ENCODE measurements at places on chromosomes 1 and 21.

DNA sequence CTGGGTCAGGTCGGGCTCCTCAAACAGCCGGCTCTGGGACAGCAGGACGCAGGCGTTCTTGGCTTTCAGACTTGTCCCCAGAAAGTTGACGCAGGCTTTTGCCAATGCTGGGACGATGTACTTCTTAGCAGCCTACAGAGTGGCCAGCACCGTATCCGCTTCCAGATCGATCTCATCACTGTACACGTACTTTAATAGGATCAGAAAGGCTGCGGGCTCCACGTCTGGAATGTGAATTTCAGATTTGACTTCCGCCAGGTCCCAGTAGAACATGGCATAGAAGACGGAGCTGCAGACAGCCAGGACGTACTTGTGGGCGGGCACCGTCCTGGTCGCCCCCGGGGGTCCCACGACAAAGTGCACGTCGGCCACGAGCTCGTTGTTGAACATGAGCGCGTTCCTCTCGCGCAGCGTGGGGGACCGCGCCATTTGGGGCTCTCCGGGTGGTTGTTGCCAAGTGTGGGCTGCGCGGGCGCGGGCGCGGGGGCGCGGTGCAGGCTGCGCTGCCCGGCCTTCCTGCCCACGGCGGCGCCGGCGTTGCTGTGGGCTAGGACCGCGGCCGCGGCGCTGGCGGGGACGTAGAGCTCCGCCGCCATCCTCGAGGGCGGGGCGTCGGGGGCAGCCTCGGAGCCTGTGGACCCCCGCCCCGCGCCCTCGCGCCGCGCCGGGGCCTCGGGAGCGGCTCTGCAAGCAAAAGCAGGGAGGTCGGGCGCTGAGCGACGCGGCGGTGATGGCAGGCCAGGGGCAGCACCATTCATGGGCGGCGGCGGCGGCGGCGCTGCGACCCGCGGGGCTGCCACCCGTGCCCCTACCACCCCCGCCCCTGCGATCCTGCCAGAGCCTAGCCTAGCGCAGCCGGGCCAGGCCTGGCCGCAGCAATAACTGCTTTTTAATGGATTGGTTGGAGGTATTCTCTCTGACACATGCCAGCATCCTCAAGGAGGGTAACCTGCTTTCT lies 10.6 kb downstream of the CNR2 start:
- DNase-seq = no peak

DNA sequence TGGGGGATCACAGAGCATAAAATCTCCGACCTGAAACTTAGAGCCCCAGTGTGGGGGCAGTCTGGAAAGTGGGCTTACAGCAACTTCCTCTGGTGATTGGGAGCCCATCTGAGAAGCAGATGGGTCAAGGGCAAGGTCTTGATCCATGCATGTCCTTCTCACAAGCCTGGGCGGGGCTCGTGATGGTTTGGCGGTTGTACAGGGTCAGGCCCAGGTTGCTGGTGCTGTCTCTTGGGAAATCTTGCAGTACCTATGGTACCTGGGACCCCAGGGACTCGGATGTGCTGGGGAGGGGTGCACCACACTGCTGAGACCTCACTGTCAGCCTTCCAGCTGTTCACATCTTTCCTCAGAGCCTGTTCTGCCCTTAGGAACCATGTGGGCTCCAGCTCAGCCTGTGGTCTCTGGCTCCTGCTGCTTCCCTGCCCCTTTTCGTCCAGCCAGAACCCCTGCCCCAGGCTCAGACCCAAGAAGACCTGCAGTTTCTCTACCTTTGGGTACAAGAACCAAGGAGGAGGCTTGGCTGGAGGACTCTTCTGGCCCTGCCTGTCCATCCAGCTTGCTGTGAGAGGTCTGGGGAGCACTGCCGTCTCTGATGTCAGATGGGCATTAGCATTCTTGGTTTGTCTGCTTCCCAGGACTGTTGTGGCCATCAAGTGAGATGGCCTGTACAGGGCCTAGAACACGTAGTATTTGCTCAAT lies 24.5 kb downstream of the WNT4 start:
- DNase-seq = no peak

DNA sequence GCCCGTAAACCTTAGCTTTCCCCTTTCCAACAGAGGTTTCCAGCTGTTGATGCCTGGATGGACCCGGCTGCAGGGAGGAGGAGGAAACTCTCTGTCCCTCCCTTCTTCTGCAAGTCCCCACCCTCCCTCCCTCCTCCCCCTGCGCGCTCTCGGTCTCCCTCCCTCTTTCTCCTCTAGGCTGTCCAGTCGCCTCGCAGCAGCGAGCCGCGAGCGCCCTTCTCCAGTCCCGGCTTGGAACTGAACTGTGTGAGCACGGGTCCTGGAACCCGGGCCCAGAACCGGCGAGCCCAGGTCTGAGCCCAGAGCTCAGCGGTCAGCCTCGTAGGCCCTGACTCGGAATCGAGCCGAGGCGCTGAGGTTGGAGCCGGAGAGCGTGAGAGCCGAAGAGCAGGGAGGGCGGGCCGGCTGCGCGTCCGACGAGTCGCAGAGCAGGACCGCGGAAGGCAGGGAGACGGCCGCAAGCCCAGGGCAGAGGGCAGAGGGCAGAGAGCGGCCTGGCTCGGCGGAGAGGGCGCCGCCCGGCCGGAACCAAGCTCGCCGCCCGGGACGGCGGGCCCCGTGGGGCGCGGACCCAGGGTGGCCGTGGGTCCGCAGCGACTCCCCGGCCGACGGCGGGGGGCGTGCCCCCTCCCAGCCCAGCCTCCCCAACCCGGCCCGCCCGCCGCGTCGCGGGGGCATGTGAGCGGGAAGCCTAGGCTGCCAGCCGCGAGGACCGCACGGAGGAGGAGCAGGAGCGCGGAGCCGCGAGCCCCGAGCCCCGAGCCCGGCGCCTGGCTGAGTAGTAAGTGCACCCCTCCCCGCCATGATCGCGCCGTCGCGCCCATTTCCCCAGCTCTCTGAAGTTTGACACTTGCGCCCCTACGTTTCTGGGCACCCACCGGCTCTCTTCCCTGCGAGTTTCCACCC lies at the start of gene SOX13:
Gene SOX13 (plus strand): TSS at position 185 of the 906 bp plus-strand sequence. CDS start 39,801 bp downstream, outside the sequence.
- no peak for DNase-seq

- DNase-seq = no peak
These were observed 418.7 kb upstream of the VAMP3 start for GRCh38 chr1:7352364-7352763.

- DNase-seq = peak; percentile 49
These were observed 30.0 kb downstream of the ARHGEF10L start for GRCh38 chr1:17569200-17570139.

- DNase-seq = no peak
These were observed 169.4 kb downstream of the KCNJ6 start for GRCh38 chr21:37746849-37747248.

GRCh38 chr1:207755846-207756693 lies 4.2 kb downstream of the CD46 start:
- DNase-seq = no peak

DNA sequence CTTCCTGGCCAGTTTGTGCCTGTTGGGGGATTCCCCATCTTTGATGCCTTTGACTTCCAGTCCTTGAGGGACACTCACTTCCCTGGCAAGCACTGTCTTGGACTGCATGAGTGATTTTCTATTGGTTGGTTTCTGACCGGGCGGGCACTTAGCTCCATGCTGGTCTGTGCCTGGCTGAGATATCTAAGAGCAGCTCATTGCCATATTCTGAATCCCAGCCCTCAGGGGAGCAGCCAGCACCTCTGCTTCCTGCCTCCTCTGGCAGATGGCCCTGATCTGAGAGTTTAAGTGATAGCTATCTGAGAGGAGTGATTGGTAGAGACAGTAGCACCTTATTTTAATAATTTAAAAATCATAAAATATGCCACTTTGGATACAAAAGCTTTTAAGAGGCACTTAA lies 52.5 kb downstream of the DISC1 start:
- peak; percentile 58 for DNase-seq

GRCh38 chr1:91761295-91761721 lies 124.6 kb downstream of the TGFBR3 start:
- DNase-seq = no peak

DNA sequence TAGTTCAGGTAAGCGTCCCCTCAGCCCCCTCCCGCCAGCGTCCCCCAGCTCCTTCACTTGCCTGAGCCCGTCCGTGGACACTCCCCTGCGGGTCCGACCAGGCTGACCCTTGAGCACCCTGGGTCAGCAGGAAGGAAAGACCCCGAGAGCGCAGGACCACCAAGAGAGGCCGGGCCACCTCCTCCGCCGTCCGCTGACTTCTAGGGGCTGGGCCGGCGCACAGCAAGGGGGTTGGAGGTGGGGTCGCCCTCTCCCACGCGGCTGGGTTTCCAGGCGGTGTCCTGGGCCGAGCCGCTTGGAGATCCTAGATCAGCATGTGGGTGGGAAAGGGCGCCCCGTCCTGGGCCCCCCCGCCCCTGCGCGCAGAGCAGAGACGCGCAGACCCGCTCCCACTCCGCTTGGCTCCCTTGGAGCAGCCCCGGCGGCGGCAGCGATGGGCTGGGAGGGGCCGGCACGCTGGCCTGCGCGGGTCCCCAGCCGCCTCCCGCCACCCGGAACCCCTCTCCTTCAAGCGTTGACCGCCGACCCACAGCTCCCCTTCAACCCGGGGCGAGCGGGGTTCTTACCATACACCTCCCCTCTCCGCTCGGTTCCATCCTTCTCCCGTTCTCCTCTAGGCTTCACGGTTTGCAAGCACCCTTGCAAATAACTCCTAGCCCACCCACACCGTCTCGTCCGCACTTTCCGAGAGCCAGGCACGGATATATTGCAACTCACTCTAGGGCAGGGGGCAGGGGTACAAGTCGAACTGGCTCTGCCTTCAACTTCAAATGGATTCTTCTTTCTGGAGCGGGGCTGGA lies 7.5 kb downstream of the KNCN start:
- DNase-seq = no peak

DNA sequence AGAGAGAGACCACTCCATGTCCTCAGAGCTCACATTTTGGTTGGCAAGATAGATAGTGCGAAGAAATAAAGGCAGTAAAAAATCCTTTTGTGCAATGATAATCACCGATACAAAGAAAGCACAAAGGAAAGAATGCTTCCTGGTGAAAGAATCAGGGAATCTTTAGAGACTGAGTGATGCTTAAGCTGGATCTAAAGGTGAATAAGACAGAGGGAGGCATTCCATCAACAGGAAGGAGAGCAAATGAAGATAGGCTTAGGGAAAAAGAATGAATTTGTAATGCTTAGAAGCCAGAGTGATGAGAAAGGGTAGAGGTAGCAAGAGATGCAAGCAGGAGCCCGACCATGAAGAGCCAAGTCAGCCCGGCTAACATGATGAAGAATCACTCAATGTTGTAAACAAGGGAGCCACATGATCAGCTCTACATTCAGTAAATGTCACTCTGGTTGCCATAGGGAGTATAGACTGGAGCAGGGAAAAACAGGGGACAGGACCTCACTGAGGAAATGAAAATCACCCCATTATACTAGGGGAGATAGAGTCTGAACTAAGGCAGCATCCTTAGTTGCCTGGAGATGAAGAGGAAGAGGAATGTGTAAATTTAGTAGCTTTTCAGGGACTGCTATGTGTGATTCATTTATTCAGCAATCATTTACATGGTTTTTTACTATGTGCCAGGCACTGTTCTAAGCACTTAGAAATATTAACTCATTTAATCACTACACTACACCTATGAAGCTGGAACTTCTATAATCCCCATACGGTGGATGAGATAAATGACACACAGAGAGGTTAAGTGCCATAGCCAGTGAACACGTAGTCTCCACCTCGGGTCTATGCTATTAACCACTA lies 402.6 kb upstream of the NFIA start:
- no peak for DNase-seq

GRCh38 chr1:201900476-201900875 lies 11.8 kb downstream of the SHISA4 start:
- no peak for DNase-seq

DNA sequence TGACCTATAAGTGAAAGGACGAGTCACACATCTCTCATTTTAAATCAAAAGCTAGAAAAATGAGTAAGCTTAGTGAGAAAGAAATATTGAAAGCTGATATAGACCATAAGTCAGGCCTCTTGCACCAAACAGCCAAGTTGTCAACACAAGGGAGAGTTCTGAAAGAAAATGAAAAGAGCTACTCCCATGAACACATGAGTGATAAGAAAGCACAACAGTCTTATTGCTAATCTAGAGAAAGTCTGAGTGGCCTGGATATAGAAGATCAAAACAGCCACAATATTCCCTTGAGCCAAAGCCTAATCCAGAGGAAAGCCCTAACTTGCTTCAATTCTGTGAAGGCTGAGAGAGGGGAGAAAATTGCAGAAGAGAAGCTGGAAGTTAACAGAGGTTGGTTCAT lies 175.0 kb downstream of the SMYD3 start:
- no peak for DNase-seq

DNA sequence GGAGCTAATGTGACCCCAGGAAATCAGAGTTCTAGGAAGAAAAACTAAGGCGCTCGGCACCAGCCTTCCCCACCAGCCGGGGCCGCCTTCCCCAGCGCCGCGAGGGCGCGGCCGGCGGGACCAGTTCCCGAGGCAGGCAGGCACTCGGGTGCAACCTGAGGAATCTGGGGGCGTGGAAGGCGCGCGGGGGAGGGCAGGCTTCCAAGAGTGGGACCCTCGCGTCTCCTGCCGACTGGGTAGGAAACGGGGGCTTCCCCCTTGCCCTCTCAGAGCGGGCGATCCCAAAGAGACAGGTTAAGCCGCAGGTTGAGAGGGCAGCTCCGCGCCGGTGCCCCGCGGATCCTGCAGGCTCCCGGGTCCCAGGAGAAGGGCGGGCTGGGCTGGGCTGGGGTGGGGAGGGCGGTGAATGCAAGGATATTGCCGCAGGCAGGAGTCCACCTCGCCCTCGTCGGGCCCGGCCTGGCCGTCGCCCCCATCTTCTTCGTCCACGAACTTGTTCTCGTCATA lies 431 bp downstream of the ARPC5 start:
- peak; percentile 61 for DNase-seq

DNA sequence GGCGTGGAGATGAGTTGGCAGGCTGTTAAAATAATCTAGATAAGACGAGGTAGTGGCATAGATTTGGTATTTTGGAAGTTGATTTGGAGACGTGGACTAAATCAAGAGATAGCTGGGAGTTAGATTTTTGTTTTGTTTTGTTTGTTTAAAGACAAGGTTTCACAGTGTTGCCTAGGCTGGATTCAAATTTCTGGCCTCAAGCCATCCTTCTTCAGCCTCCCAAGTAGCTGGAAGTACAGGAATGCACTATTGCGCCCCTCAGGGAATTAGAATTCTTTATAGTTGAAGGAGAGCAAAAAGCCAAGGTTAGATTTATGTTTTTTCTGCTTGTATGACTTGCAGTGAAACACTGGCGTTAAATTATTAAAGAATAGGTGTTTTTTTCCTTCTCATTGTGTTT lies 22.3 kb upstream of the SNRPE start:
- no peak for DNase-seq

All from NCI-H446 (cell line).